ENCODE measurements at places on chromosomes 5 and 9.

DNA sequence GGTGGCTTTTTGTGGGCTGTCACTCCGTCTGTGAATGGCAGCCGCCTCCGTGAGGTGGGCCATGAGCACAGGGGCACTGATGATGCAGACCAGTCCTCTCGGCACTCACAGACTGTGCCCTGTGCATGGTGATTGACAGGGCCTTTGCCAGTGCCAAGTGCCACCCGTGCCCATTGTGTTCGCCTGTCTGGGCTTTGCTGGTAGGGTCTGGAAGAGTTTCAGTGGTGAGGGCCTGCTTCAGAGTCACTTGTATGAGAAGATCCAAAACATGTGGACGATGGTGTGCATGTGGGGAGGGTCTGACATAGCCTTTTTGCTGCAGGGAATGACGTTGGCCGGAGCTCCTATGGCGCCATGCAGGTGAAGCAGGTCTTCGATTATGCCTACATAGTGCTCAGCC, 34.9 kb downstream of the TENT4A start:
- DNase-seq, result no peak

DNA sequence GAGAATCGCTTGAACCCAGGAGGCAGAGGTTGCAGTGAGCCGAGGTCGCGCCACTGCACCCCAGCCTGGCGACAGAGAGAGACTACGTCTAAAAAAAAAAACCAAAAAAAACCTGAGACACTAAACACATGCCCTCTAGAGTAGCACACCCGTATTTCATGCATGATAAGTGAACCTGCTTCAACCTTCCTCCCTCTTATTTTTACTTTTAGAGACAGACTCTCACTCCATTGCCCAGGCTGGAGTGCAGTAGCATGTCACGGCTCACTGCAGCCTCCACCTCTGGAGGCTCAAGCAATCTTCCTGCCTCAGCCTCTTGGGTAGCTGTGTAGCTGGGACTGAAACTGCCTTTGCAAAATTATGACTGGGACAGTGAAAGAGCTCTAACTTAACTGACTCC, 17.6 kb upstream of the NANS start:
- no peak for DNase-seq

GRCh38 chr5:43482490-43483297, 971 bp downstream of the TMEM267 start:
- peak; percentile 3 for DNase-seq

- DNase-seq, result no peak
Measured at GRCh38 chr5:155070781-155071180, 57.2 kb downstream of the KIF4B start.

- DNase-seq, result peak; percentile 17
Measured at GRCh38 chr5:179404321-179405053, 59.2 kb upstream of the ADAMTS2 start.

DNA sequence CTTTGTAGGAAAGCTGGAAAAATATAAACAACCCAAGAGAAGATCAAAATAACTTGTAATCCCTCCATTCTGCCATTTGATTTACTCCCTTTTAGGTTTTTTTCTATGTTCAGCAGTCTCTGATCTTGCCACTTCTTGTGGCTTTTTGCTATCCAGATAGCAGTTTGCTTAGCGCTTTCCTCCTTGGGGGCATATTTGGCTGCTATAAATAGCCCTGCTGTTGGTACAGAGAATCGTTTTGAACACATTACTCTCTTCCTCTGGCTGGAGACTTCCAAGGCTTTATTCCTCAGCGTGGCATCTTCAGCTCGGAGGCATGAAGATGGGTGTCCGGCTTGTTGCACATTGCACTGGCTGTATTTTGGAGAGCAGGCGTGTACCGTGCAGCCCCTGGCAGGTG, 38.6 kb downstream of the HMCN2 start:
- DNase-seq, result no peak

DNA sequence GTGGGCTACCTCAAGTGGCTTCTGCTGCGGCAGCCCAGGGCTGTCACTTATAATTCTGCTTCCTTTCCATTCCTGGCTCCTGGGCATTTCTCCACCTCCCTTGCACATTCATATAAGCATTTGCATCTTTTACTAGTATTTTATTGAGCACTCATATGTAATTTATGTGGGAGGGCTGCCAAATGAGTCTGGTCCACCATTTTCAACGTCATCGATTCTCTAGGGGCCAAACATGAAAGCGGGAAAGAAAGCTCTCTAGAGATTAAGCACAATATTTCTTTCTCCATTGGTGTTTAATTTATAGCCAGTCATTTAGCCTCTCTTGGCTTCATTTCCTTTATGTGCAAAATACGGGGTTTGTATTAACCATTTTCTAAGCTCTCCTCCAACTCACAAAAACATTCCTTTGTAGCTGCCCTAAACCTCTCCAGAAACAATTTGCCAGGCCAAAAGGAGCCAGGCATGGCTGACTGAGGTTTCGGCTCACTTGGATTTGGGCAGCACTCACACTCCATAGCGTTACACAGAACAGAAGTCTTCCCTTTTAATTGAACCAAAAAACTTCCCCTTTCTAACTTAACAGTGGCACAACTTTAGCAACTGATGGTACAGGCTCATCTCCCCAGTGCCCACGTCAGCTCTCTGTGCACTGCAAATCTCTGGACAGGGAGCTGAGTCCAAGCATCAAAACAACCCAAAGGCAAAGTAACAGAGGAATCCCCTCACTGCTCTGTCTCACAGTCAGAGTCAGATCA, 183.5 kb downstream of the ROR2 start:
- DNase-seq, result no peak

GRCh38 chr9:1429297-1429696, 379.1 kb downstream of the DMRT2 start:
- DNase-seq, result no peak

DNA sequence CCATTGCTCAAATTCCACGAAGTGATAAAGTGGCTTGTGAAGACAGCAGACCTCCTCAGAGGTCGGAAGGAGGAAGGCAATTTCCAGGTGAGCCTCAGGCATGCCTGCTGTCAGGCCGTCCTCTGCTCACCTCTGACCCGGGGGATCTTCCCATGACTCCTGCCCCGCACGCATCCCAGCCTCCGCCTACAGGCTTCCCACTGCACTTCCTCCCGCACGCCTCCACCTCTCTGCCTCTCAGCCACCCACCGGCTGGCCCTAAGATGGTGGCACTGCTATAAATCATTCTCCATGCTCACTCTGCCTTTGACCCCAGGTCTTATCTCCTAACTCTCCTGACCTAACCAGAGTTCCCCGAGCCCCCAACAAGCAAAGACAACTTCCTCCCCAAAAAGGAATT, 49.4 kb upstream of the DNAH5 start:
- DNase-seq, result no peak

- DNase-seq, result no peak
Measured at GRCh38 chr5:94893412-94894135, 275.1 kb downstream of the SLF1 start.
